ENCODE measurements at places on chromosomes 12 and 14. TPM values are rescaled to one million over a fixed set of nuclear protein-coding genes. Genes with fewer than 3 reads are reported as not detected.

ESRRB gene
- 0.18 TPM for total RNA-seq

NR4A1 gene
- total RNA-seq, result 120 TPM

DNA sequence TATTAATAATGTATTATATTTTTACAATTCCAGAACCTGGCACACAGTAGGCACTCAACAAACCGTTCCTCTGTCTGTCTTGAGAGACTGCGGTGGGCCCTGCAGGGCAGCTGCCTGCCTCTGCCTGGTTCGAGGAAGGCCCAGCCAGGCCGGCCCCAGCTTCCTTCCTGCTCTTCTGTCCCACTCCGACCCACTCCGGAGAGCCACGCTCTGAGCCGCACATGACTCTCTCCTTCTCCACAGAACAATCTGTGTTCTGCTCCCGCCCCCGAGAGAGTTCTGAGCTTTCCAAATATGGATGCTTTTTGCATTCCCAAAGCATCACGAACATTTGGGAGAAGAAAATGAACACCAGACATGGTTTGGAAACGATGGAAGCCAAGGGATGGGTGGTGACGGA is 57.3 kb downstream of the TTC7B start:
- peak; percentile 24 for DNase-seq

- no peak for DNase-seq
Observed at GRCh38 chr12:22037947-22038346, 8.1 kb upstream of the CMAS start.

DNA sequence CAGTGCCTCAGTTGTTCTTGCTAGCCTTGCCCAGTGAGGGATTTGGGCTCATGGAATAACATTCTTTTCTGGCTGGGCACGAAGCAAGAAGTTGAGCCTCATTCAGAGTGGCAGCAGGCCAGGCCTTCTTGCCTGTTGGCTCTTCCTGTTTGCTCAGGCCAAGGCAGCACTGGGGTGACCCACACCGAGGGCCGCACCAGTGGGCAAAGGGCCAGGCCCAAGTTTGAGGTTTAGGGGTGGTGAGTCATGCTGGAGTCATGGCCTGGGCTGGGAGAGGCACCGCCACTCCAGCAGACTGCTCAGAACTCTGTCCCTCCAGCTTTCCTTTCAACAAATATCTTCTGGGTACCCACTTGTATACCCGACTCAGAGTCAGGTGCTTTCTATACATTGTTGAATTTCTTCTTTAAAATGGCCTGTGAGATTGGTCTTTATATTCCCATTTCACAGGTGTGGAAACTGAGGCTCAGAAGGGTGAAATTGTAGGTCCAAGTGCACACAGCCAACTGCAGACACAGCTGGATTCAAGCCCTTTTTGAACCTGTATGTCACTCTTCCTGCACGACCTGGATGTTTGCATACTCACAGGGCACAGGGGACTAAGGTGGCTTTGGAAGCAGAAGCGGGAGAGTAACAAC is 279.4 kb downstream of the FOXN3 start:
- no peak for DNase-seq

DNA sequence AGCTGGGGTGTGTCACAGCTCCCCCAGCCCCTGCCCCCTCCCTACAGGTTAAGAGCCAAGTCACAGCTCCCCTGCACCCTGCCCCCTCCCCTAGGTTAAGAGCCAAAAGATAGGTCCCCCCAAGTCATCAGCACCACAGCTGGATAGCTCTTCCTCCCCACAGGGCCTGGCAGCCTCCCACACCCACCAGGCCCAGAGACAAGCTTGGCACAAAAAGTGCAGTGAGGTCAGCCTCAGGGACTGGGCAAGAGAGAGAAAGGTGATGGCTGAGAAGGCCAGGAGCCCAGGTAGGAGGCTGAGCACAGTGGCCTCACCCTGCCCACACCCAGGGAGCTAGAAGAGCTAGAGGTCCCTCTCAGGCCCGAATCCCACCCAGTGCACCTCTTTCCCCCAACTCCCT is 8.7 kb downstream of the ITGA7 start:
- DNase-seq, result no peak

GRCh38 chr12:63400718-63401117 is 249.7 kb upstream of the AVPR1A start:
- DNase-seq, result no peak

Measured in activated CD8-positive, alpha-beta T cell treated with anti-CD3 and anti-CD28 coated beads for 36 hours (primary cell).